Activated CD4-positive, alpha-beta T cell treated with anti-CD3 and anti-CD28 coated beads, Interleukin-2, amount 50 U/mL, for 24 hours (primary cell): ENCODE measurements at places on chromosomes 5 and 9.

DNA sequence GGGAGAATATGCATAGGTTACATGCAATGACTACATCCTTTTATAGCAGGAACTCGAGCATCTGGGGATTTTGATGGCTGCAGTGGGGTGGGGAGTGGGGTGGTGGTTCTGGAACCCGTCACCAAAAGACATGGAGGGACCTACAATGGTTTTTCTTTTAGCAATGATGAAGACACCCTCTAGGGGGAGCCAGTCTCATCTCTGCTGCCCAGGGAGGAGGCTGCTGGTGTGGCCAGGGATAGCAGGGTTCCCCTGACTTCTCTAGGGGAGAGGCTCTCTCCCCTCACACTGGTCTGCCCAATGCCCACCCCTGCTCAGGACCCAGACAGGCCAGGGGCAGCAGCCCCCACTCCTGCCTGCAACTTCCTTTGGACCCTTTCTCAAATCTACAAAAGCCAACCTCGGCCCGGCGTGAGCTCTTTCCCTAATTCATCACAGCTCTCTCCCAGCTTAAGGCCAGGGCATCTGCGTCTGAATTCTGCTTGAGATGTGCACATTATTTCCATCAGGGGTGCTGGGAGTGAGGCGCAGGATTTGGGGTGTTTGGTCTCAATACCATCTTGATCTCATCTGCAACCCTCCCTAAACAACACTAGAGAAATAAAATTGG, 73.6 kb upstream of the RETREG1 start:
- no peak for DNase-seq

DNA sequence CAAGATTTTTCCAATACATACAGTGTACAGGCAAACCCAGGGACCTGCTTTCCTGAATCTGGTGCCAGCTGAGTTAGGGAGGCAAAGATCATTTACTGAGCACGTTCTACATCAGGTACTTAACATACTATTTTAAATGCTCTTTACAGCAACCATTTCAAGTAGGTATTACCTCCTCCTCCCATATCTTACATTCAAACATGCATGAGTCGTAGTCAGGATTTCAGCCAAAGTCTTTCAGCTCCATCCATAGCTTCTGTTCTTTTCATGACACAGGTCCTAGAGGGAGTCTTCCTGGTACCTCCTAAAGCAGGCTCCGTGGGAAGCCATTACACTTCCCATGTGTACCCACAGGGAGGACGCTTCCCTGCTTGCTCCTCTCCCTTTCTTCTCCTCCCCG, 11.7 kb downstream of the KCNV2 start:
- no peak for DNase-seq

DNA sequence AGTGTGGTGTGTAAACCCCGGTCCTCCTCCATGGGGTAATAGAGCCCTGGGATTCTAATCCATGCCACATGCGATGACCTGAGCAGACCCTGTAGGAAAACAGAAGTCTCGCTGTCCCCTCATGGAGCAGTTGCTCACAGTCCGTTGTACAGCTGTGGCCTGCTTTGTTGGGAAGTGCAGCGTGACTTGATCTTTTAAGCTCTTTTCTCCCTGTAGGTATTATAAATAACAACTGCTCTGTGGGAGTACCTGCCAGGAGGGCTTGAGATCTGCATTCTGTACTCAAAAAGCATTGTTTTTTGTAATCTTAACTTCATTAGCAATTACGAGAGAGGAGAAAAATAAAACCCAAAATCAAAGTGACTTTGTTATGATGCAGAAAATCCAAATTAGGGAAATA, 17.3 kb downstream of the MEGF10 start:
- DNase-seq, result no peak

DNA sequence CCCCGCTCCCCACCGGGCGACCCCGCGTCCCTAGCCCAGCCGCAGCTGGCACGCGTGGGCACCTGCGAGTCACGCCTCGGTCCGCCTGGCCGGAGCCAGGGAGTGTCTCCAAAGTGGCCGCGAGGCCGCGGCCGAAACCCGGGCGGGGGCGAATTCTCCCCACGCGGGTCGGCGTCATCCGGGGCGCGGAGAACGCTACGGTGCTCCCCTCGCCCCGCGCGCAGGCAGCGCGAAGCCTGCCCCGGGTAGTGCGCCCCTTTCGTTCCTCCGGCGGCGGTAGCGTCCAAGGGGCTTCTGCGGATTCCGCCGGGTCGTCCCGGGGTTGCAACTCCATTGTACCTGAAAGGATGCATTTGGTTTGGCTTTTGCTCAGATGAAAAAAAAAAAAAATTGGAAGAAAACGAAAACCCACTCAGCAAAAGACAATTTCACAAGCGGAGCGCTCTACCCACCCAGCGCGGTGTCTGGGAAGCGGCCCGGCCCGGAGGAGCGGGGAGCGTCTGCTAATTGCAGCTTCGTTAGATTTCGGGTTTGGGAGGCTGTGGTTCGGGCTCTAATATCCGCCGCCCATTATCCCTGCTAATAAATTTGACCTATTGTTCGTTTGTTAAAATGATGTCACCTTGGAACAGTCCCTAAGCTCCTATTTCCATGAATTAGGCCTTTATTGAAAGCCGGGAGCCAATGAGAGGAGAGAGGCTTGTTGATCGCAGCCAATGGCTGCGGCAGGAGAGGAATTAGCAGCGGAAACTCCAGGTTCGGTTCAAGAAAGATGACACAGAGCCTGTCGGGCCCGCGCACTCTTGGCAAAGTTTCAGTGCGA, at the start of gene TLX3:
Gene TLX3, plus strand, starts transcription at position 796 of the 823 bp plus-strand sequence. CDS start 118 bp downstream, outside the sequence.
- DNase-seq, result no peak
